NCI-H510A (cell line): ENCODE measurements at places on chromosomes 7 and 10.

- DNase-seq: no peak
These were observed 152.7 kb upstream of the SHH start for GRCh38 chr7:155965010-155965409.

DNA sequence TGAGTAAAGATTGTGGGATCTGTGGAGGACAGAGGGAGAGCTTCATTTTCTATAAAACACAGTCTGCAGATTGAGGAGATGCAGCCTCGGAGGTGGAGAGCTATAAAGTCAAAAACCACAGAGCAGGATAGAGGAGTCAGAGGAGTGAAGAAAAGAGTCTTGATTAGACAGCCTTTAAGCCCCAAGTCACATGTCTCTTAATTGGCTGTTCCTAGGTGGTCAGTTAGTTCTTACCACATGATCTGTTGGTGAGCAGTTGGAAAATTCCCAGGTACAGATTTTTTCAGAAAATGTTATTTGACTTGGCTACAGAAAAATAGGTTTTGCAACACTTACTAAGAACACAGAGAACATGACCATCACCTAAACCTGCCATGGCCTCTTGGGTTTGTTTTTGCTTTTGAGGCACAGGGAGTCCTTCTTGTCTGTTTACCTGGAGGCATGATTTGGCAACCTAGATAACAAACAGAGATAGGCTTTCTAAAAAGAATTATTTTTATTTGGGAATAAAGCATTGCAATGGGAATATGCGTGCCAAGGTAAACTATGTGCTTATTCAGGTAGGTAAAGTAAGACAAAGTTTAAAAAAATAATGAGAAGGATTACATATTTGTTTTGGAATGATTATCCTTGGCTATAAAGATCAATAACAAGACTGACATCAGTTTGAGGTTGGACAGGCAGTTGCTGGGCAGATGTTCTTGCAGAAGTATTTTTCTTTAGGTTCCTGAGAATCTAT, 604 bp upstream of the CYP3A43 start:
- DNase-seq: no peak

- DNase-seq: no peak
These were observed 223.2 kb downstream of the ELMO1 start for GRCh38 chr7:37225285-37225969.

DNA sequence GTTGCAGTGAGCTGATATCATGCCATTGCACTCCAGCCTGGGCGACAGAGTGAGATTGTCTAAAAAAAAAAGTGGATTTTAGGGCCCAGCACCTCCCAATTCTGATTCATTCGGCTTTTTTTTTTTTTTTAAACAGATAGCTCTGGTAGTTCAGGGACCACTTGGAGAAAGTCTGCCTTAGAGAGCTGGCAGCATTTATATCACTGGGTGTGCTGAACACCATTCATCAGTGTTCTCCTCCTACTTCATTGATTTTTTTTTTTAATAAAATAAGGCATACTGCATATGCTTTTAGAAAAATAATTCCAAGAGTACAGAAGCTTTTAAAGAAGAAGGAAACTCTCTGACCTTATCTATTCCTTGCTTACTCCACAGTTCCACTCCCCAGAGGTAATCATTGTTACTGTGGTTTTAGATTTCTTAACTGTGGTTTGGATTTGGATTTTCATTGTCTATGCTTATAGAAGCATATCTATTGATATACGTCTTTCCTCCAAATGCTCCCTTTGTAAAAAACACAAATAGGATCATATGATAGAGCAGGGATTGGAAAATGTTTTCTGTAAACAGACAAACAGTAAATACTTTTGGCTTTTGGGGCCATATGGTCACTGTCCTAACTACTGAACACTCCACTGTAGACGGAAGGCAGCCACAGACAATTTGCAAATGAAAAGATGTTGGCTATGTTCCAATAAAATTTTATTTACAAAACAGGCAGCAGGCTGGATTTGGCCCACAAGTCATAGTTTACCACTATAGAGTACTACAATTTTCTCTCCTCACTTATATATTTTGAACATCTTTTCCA, 21.1 kb upstream of the SAR1A start:
- DNase-seq: no peak

GRCh38 chr10:3438606-3439005, 266.0 kb upstream of the PITRM1 start:
- DNase-seq: no peak

DNA sequence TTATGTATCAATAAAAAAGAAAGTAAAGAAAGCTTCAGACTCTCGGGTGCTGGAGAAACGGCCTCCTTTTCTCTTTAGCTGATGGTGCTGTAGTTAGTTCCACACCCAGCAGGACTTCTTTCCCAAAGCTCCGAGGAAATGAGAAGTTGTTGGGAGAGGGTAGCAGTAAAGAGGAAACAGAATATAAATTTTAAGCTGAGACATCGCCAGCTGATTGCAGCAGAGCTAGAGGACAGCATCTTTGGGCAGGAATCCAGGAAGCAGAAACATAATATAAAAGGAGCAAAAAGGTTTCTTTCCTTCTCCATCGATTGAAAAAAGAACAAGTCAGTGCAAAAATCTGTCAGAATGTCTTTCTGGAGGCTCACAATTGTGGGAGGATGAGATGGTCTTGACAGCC, 616.9 kb upstream of the FOXK1 start:
- DNase-seq: no peak

- DNase-seq: no peak
These were observed 238.7 kb downstream of the MAD1L1 start for GRCh38 chr7:1993776-1994740.

- DNase-seq: no peak
These were observed 12.3 kb downstream of the KLF14 start for GRCh38 chr7:130721486-130722277.

- DNase-seq: no peak
These were observed 112.2 kb downstream of the EXOC4 start for GRCh38 chr7:133364959-133365690.

DNA sequence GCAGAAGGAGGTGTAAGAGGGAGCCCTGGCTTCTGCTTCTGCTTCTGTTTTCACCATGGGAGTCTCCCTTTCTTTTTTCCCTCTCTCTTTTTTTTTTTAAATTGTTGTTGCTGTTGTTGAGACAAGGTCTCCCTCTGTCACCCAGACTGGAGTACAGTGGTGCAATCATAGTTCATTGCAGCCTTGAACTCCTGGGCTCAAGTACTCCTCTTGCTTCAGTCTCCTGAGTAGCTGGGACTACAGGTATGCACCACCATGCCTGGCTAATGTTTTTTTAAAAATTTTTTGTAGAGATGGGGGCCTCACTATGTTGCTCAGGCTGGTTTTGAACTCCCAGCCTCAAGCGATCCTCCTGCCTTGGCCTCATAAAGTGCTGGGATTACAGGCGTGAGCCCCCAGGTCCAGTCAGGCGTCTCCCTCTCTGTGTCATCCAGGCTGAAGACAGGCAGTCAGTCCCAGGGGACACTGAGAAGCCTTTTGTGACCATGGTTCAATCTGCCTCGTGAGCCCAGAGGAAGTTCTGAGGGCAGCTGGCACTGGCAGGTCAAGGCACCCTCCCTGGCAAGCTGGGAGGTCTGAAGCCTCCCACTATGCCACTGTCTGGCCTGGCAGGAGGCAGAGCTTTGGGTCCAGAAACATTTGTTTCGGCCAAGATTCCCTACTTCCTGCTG, 33.6 kb upstream of the NPFFR1 start:
- DNase-seq: no peak

- no peak for DNase-seq
These were observed 42.6 kb downstream of the FAM20C start for GRCh38 chr7:234708-235553.

- no peak for DNase-seq
These were observed 519.6 kb downstream of the PTPRN2 start for GRCh38 chr7:158067931-158068482.

DNA sequence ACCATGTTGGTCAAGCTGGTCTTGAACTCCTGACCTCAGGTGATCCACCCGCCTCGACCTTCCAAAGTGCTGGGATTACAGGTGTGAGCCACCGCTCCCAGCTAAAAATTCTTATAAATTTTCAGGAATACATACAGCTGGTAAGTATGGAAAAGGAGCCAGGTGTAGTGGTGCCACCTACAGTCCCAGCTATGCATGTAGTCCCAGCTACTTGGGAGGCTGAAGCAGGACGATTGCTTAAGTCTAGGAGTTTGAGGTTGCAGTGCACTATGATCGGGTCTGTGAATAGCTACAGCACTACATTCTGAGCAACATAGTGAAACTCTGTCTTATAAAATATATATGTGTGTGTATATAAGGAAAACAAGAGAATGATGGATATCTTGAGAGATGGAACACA, 19.0 kb downstream of the LDB1 start:
- DNase-seq: no peak

DNA sequence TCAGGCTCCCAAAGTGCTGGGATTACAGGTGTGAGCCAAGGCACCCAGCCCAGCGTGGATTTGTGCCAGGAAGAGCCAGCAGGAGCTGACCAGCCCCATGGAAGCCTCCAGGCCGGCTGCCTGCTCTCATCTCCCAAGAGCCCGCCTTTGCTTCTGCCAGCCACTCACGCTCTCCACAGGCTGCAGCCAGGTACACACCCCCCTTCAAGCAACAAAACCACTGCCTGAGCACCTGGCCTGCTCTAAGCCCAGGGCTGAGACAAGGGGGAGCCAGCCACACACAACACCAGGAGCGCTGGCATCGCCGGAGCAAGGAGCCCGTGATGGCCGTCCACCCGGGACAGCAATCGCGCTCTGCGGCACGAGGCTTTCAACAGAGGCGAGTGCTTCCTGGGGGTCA, 34.5 kb downstream of the MAD1L1 start:
- peak; percentile 95 for DNase-seq

GRCh38 chr7:30896783-30897637, 14.6 kb upstream of the AQP1 start:
- DNase-seq: no peak

- DNase-seq: no peak
These were observed 82.8 kb downstream of the CHST15 start for GRCh38 chr10:124010563-124011131.

- no peak for DNase-seq
These were observed 1021.3 kb downstream of the XPNPEP1 start for GRCh38 chr10:108901781-108902618.

- DNase-seq: no peak
These were observed 552.5 kb upstream of the SORCS1 start for GRCh38 chr10:107717046-107717445.

DNA sequence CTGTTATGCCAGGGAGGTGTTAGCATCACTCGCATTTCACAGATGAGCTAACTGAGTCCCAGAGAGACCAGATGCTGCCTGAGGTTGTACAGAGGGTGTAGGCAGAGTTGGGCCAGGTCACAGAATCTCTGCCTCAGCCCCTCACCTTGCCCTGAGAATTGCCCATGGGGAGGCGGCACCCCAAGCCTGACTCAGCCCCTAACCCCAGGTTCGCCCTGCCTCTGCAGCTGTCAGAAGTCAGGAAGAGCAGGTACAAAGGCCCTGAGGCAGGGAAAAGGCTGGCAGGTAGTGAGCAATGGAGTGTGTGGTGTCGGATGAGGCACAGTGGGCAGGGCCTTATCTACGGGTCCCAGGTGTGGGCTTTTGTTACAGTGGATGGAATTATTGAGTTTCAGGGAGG, 79.4 kb downstream of the MYL10 start:
- no peak for DNase-seq

DNA sequence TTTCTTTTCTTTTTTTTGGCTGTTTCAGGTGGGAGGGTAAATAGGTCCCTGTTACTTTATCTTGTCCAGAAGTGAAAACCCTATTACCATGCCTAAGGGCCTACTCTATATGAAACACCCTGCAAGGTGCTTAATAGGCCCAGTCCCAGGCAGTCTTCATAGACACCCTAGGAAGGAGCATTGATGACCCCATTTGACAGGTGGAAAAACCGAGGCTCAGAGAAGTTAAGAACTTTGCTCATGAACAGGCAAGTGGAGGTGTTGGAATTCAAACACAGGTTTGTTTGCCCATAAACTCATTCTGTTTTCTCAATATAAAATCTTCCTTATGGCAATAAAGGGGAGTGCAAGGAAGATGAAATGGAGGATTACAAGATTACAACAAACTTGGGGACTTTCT, 115.8 kb downstream of the ARHGAP22 start:
- DNase-seq: no peak

DNA sequence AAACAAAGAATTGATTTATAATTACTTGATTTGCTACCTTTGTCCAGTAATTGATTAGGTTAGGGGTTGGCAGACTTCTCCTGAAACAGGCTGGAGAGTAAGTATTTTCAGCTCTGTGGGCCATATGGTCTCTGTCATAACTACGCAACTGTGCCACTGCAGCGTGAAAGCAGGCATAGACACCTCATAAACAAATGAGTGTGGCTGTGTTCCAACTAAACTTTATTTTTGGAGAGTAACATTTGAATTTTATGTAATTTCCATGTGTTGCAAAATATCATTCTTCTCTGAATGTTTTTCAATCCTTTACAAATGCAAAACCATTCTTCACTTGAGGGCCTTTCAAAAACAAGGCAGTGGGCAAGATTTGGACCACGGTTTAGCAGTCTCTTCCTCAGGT, 76.9 kb downstream of the GALNT17 start:
- DNase-seq: no peak

DNA sequence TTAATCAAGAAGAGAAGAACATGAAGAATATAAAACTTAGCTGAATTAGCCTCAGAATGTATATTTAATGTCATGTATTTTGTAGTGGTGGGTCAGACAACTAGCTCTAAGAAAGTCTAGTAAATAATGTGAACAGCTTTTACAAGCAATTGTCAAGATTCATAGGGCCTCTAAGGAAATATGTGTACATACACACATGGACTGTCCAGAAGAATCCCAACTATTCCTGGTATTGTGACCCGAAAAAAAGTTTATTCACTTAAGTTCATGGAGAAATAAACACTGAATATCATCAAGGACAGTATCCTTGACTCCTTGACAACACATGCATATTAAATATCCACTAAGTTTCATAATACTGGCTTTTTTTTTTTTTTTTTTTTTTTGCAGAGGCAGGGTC, 11.4 kb upstream of the TWIST1 start:
- DNase-seq: no peak

GRCh38 chr10:59243611-59244195, 67.3 kb downstream of the PHYHIPL start:
- no peak for DNase-seq

- no peak for DNase-seq
These were observed 154.8 kb upstream of the PRR15 start for GRCh38 chr7:29408841-29409243.

GRCh38 chr10:126433351-126433750, 45.1 kb upstream of the ADAM12 start:
- DNase-seq: no peak

DNA sequence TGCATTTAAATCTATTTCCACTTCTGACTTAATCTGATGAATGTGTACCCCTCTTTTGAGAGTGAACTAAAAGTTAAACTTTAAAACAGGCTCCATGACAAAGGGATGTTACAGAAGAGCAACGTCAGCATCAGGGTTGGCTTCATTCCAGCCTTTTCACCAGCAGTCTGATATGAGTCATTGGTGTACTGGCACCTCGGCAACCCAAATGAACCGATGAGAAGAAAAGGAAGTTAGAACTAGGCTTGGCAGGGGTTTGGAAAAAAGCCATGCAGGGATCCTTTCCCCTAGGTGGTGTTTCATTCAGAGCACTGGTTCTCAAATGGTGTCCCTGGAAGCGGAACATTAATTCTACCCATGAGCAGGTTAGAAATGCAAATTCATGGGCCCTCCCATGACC, 53.6 kb downstream of the SEC61G start:
- peak; percentile 3 for DNase-seq
